ENCODE measurements at places on chromosomes 11 and 22.

DNA sequence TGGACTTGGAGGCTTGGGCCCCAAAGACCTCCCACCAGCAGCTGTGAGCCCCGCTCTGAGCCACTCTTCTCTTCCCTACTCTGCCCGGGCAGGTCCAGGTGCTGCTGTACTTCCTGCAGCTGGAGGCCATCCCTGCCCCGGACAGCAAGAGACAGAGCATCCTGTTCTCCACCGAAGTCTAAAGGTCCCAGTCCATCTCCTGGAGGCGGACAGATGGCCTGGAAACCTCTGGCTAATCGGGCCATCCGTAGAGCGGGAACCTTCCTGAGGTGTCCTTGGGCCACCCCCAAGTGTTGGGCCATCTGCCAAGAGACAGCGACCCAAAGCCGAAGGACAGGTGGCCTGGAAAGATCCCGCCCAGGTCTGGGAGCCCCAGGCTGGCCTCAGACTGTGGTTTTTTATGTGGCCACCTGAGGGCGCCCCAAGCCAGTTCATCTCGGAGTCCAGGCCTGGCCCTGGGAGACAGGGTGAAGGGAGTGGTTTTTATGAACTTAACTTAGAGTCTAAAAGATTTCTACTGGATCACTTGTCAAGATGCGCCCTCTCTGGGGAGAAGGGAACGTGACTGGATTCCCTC is 135.1 kb downstream of the BCR start:
- DNase-seq, result peak; percentile 10

DNA sequence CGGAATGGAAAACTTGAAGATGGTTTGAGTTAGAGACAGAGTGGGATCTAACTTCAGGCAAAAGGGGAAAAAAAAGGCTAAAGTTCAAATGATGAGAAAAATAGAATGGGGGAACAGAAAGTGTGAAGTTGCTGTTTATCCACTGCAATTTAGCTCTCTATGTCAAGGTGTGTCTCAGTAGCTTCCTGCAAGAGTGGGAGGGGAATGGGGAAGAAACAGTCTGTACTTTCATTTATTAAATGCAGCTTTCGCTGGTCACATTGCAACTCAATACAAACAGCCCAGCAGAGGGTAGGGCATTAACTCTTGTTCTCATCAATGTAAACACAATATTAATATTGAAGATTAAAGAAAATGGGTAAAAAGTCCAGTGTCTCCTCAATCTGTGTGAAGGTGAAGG is 214.7 kb upstream of the SYN3 start:
- no peak for DNase-seq

- DNase-seq, result no peak
Observed at GRCh38 chr11:72144807-72145565, 9.5 kb downstream of the FOLR3 start.

- no peak for DNase-seq
Observed at GRCh38 chr11:45674481-45675190, 9.2 kb upstream of the CHST1 start.

DNA sequence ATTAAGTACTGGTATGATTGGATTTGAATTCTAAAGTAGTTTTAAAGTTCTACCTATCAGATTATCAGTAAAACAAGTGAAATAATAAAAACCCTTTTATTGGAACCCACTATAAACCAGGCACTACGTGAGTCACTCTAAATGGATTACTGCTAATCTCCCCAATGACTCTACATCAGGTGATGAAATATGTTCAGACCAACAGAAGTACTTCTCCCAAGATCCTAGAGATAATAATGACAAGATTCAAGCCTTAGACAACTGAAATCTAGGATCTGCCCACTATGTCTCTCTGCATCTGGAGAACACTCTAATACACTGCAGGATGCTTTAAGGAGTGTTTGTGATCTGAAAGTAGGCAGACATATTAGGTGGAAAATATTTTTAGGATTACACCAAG is 652.1 kb upstream of the CHORDC1 start:
- no peak for DNase-seq

GRCh38 chr11:62705413-62705812 is 1.8 kb downstream of the BSCL2 start:
- DNase-seq, result no peak

DNA sequence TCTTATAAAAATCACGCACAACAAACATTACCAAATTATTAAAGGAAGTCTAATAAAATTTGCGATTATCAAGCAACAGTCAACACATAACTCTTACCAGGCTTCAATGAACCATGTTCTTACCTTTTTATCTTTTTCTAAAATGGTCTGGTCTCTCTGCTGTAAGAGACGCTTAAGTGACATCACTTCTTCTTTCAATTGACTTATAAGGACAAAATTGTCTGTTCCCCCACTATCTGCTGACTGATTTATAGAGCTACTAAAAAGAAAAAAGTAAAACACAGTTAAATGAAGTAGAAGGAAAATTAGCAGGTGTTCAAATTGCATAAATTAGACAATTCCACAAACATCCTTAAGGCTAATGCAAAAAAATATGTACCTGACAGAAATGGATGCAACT is 10.9 kb downstream of the FAM76B start:
- DNase-seq, result no peak

- no peak for DNase-seq
Observed at GRCh38 chr11:27081056-27081455, 40.4 kb downstream of the BBOX1 start.

- no peak for DNase-seq
Observed at GRCh38 chr11:111911563-111912401, at the start of gene CRYAB. TSS of gene CRYAB (minus strand) at chr11:111911770. CDS start at chr11:111911724, 46 bp downstream.

- DNase-seq, result no peak
Observed at GRCh38 chr11:104908186-104908531, 9.9 kb upstream of the CASP12 start.

- DNase-seq, result no peak
Observed at GRCh38 chr11:124788521-124788920, 11.7 kb downstream of the MSANTD2 start.

- no peak for DNase-seq
Observed at GRCh38 chr11:88632163-88632562, 294.6 kb upstream of the CTSC start.

GRCh38 chr11:4195909-4196308 is 101.3 kb downstream of the RRM1 start:
- DNase-seq, result no peak

GRCh38 chr11:37442576-37442975 is 844.5 kb upstream of the RAG2 start:
- no peak for DNase-seq
